ENCODE measurements at places on chromosomes 13 and 19.

GRCh38 chr13:99228737-99229691 lies 28.4 kb downstream of the UBAC2 start:
- no peak for DNase-seq

GRCh38 chr13:25024175-25024574 lies 71.8 kb upstream of the PABPC3 start:
- no peak for DNase-seq

GRCh38 chr13:97715763-97716162 lies 237.7 kb upstream of the IPO5 start:
- DNase-seq, result no peak

DNA sequence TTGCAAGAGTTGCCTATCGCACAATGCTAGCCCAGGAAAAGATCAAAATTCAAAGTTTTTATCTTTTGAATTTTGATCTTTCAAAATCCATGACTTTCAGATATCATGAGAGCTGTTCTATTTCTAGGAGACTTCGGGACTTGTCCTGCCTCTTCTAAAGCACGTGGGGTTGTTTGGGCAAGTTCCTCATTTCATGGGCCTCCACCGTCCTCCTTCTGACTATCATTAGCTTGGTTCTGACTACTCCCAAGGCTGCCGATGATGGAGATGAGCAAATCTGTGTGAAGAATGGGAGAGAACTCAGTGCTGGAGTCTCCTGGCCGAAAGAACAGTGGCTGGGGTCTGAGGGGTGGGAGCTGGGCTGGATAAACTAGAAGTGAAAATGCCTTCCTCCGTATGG lies 86.5 kb downstream of the COL4A1 start:
- DNase-seq, result peak; percentile 9

DNA sequence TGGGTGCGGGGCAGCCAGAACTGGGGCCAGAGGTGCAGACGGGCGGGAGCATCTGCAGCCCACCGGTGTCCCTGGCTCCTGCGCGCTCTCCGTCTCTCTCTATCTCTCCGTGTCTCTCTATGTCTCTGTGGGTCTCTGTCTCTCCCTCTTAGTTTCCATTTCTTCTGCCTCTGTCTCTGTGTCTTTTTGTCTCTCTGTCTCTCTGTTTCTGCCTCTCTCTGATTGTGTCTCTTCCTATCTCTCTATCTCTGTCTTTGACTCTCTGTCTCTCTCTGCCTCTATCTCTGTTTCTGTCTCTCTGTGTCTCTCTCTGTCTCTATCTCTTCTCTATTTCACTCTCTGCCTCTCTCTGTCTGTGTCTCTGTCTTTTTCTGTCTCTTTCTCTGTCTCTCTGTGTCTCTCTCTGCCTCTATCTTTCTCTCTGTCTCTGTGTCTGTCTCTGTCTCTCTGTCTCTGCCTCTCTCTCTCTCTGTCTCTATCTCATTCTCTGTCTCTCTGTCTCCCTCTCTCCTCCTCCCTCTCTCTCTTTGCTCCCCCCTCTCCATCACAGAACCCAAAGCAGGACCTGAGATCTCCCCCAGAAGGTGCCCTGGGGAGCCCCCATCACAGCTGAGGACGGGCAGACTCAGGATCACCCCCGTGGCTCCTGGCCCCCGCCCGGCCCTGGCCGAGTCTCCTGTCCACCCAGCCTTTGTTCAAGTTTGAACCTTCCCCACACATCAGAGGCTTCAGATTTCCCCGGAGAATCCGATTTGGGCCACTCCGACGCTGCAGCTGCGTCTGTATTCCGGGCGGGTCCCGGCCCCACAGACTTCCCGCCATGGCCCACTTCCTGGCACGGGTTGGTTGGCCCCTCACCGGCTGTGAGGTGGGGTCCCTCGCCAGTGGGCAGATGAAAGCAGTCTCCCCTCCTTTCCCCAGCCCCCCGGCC lies 48.6 kb upstream of the TCF3 start:
- no peak for DNase-seq

GRCh38 chr13:32019612-32020233 lies 11.9 kb upstream of the FRY start:
- peak; percentile 45 for DNase-seq

DNA sequence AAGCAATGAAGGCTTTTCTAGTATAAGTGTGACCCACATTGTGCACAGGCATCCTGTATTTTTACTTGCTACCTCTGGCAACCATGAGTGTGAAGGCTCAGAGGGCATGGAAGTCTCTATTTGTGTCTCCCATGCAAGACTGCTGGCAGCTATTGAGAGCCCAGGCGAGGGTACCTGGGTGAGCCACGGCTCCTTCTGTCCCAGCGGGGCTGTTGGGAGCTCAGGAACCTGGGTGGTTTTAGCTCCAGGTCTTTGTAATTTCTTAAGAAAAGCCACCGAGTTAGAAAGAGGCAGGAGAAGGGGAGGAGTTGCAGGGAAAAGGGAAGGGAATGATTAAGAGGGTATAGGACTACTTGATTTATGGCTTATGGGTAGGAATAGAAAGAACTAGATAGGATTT lies 190.4 kb upstream of the SOX1 start:
- DNase-seq, result peak; percentile 4

All from activated CD8-positive, alpha-beta memory T cell treated with anti-CD3 and anti-CD28 coated beads, Interleukin-2, amount 10 ng/mL, durations not matched to agents 7 days and 5 days (primary cell).